Ovary (tissue), 10 donors: ENCODE measurements at places on chromosomes 2 and 18. TPM values are rescaled to one million over a fixed set of nuclear protein-coding genes. Genes with fewer than 3 reads are reported as not detected.

GRCh38 chr18:24546307-24546706 is 85.9 kb downstream of the HRH4 start:
- DNase-seq = no peak

DNA sequence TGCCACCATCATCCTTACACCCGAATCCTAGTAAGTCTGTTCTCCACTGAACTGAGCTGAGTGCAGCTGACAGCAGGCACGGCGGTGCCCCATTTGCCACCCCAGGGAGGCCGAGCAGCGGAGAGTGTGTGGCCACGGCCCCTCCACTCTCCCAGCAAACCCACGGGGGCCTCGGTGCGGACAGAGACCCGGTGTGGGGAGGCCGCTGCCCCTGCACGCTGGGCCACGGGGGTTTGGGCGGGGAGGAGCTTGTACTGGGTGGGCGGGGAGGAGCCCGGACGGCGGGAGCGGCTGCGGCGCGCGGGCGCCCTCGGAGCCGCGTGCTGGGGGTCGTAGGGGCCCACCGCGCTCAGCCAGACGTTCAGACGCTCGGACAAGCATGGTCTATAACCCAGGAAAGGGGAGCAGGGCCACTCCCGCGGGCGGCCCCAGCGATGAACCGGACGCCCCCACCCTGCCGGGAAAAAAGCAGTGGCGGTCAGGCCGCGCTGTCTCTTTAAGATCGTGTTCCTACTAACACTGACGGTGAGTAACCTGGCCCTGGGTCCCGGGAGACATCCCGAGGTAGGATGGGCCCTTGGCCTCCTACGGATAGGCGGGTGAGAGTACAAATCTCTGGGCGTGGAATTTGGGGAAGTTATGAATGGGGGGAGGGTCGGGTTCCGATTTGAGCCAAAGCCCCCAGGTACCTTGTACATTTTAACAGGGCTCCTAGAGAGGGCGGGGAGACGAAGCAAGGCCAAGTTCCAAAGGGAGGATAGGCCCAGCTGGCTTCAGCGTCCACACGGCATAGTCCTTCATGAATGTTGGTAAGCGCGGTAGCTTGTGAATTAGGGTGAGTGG is at the start of gene ITPRIPL1:
TSS of gene ITPRIPL1 (plus strand) at position 277 of the 843 bp plus-strand sequence. CDS start at position 800, 523 bp downstream.
- DNase-seq = no peak

- no peak for DNase-seq
These were observed 18.4 kb downstream of the SCN9A start for GRCh38 chr2:166357068-166357949.

DNA sequence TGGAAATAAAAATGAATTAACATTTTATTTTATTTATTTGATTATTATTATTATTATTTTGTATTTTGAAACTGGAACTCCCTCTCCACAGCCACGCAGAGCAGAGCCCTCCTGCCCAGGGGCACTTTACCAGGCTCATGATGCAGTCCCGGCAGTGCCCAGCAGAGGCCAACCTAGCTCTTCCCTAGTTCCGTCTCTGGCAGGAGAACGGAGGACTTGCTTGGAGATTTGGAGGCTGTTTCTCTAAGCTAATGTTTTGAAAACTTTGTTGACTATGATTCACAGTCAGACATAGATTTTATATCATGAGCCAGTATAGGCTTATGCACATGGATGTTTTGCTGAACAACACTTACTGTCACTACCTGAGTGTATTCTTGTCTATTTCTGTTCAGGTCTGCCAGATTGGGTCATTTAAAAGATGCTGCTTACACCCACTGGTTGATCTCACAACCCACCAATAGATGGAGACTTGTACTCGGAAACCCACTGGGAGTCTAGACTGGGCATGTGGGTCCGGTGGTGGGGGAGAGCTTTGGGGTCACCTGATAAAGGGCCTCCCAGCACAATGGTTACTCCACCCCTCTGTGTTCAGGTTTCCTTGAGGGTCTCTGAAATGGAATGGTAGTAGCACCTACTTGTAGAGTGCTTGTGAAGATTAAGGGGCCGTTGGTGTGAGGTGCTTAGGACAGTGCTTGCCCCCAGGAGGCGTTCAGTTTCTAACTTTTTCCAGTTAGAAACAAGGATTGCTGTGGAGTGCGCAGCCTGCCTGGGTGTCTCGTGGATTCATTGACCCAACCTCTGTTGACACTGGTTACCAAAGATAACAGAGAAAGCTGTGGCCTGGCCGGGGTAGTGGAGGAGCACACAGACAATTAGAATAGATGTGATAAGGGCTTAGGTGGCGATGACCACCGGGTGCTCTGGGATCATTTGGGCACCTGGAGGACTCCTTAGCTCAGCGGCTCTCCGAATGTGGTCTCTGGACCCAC is 177.3 kb downstream of the HAUS1 start:
- peak; percentile 24 for DNase-seq

DNA sequence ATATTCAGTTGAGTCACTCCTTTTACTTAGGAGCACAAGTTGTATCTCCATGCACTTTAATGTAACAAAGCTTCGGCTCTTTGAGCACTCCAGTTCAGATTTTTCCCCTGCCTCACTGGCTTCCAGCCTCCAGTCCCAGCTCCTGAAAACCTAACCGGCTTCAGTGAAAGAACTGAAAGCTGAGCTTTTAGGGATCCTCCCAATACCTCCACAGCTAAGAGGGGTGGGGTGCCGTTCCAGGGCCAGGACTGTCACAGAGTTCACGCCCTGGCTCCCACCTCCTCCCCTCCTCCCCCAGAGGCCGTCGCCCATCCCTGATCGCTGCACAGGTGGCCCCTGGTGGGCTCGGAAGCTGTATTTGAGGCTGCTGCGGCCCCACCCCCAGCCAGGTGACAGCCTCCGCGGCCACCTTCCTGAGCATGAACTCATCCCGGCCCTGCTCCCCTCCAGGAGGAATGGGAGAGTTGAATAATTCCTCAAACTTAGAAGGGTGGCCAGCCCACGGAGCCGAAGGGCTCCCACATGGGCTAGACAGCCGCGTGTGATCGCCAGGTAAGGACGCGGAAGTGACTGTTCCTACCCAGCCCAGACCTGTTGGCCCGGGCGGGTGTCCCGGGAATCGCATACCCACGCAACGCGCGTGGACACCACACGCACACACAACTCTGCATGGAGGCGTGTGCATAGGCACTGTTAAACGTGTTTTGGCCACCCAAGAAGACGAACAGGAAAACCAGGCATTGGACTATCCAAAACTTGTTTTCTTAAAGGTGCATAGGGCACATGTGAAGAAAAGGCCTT is 1.8 kb downstream of the MYO5B start:
- DNase-seq = no peak

DNA sequence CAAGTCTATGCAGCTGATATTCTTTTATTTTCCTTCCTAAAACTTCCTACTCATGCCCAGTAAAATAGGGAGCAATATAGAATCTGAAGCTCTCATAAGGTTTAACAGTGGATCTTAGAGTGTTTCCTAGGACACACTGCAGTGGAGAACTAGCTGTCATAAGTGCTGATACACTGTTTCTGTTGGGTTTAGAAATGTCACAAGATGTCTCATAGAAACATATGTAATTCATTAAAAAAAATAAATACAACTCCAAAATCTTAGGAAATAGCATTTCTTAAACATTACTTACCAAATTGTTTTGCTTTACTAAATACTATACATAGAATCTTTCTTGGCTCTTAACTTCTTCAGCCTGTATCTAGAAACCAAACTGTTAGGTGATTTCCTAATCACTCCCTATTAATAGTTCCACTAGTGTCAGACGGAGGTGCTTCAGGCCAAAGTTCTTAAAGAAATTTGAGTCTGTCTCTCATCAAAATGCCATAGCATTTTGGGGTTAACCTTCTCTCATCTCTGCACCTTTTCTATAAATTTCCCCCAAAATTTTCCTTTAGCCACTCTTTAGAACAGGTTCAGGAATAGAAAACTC is 93.7 kb downstream of the CERKL start:
- DNase-seq = no peak

GRCh38 chr18:12657684-12658425 is at the start of gene SPIRE1:
TSS of gene SPIRE1 (minus strand) at chr18:12658107. CDS start at chr18:12657866, 241 bp downstream.
- peak; percentile 72 for DNase-seq

DNA sequence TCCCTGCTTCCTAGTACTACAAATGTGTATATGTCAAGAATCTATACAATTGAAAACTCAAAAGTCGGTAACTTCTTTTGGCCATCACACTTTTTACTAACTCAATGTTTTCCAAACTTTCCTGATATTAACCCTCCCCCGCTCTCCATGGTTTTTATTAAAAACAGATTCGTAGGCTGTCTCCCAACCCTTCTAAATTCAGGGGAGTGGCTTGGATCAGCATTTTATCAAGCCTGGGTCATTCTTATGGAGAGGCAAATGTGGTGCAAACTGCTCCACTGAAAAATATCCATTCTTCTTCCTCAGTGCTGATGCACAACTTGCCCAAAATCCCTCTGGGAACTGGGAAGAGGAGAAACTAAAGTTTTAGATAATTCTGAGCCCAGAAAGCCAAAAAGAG is 134.2 kb downstream of the RIF1 start:
- DNase-seq = no peak

GRCh38 chr2:68857855-68858456 is 13.2 kb downstream of the BMP10 start:
- DNase-seq = no peak

CIB4 gene
- total RNA-seq = not detected

CD8B2 gene
- total RNA-seq = not detected

FAM161A gene
- 8.0 TPM for total RNA-seq

CXCR1 gene
- 0.10 TPM for total RNA-seq
